ENCODE measurements at places on chromosomes 6 and 20.

- no peak for DNase-seq
Observed at GRCh38 chr6:137827411-137827940, 39.6 kb upstream of the TNFAIP3 start.

DNA sequence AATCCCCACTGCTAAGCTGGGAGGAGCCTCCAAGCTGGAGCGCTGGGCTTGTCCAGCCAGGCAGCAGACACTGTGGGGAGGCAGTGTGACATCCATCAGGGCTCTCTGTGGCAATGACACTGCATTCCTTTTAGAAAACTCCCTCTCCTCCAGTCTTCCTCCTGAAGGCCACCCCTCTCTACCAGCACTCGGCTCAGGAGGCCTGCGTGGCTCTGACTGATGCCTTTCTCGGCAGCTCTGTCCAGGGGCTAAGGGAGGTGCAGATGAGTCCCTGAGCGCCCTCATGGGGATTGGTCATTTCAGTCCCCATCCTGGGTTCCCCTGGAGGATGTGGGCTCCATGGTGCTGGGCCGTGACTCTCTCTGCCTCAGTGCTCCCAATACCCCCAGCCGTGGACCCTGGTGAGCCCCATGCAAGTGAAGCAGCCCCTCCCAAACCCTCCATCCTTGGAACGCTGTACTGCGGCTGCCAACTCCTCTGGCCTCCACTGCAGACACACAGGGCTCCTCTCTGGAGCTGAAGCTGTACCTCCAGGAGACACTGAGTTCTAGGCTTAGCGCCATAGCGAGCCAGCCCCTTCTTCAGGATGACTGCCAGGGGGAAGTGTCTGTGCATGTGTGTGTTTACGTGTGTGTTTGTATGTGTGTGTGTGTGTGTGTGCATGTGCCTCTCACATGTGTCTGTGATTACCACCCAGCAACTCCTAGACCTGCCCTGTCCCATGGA, 209.6 kb downstream of the ERMARD start:
- no peak for DNase-seq

- no peak for DNase-seq
Observed at GRCh38 chr6:151765444-151765886, 42.0 kb upstream of the ESR1 start.

DNA sequence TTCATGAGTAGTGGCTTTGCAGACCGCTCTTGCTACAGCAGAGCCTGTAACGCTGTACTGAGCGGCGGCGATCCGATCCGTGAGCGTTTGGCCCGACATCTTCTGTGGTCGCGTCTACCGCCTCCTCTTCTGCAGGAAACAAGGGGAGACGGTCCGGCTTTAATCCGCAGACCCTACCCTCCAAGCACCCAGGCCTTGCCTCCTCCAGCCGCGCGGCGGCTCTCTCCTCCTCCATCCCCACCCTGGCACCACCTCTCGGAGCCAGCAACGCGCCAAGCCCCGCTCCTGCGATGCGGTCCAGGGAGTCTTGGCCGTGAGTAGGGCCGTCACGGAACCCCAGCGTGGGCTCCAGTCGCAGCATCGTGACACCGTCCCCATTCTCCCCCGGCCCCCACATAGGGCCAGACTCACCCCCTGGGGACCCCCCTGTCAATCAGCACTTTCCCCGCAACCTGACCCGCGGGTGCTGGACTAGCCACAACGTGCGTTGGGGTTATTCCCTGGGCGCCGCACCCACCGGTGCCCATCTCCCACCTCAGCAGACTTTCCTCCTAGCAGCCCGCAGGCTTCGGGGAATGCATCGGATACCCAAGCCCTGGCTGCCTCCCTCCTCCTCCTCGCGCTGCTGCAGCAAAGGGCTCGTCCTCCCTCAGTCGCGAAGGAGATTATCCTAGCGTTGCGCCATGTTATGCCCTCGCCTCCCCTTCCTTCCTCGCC, 914 bp downstream of the SNAP91 start:
- peak; percentile 20 for DNase-seq
